ENCODE measurements at places on chromosomes 2 and 18. TPM values are rescaled to one million over a fixed set of nuclear protein-coding genes. Genes with fewer than 3 reads are reported as not detected.

- DNase-seq, result no peak
Observed at GRCh38 chr2:70116936-70117552, 29.8 kb downstream of the PCBP1 start.

Gene SLC14A1
- total RNA-seq, result 102 TPM

- DNase-seq, result no peak
Observed at GRCh38 chr2:32484937-32485336, 128.1 kb downstream of the BIRC6 start.

- DNase-seq, result no peak
Observed at GRCh38 chr2:126890551-126891450, 7.9 kb upstream of the TEX51 start.

Data from urinary bladder (tissue), 4 donors.